Brain pericyte (primary cell): ENCODE measurements at places on chromosomes 6 and 20.

DNA sequence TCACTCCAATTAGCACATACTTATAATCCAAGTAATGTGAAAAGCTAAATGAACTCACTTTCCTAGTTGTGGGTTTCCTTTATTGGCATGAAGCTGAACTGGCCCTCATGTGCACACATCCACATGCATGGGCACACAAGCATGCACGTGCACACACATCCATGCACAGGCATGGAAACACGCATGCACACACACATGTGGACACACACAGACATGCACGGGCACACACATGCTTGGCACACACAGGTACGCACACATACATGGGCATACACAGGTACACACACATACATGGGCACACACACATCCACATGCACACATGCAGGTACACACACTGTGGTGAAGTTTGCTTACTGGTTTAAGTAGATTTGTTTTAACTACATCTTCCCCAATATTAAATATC, 23.8 kb downstream of the SYNDIG1 start:
- DNase-seq = no peak

DNA sequence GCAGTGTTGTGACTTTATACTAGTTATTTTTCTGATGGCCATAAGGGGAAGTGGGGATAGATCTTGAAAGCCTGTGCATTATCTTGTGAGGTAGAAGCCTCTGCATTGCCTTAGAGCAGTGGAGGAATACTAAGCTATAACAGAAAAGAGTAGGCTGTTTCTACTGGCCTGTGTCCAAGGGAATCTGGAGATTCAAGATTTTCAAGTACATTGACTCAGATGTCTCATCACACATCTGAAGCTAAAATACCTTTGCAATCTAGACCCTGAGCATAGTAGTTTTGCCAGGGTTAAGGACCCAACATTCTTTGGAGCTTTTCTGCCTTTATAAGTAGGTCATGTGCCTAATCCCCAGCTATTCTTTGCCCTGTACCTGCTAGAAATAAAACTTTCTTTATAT, 272.3 kb downstream of the TENT5A start:
- DNase-seq = no peak

DNA sequence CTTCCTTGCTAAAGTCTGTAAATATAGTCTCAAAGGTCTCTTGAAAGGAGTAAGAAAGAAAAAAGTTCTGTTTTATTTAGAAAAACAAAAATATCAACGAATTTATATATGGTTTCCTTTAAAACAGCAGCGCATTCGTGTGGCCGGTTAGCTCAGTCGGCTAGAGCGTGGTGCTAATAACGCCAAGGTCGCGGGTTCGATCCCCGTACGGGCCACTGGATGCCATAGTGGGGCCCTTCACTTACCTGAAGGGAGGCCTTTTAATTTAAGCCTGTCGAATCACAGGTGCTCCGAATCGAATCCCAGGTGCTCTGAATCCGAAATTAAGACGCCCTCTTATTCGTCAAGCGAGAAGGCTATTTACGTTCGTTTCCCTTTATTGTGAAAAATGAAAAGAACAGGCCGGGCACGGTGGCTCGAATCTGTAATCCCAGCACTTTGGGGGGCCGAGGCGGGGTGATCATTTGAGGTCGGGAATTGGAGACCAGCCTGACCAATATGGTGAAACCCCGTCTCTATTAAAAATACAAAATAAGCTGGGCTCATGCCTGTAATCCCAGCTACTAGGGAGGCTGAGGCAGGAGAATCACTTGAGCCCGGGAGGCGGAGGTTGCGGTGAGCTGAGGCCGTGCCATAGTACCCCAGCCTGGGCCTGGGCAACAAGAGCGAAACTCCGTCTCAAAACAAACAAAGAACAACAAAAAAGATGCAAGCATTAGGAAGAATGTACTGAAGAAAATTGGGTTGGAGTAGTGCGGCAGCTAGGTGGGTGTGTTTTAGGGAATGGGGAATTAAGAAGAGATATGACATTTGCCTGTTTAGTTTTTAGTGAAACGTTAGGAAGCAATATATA, 195.8 kb upstream of the ZNF184 start:
- no peak for DNase-seq

- DNase-seq = no peak
Measured at GRCh38 chr20:49579874-49580812, 12.2 kb upstream of the PTGIS start.

DNA sequence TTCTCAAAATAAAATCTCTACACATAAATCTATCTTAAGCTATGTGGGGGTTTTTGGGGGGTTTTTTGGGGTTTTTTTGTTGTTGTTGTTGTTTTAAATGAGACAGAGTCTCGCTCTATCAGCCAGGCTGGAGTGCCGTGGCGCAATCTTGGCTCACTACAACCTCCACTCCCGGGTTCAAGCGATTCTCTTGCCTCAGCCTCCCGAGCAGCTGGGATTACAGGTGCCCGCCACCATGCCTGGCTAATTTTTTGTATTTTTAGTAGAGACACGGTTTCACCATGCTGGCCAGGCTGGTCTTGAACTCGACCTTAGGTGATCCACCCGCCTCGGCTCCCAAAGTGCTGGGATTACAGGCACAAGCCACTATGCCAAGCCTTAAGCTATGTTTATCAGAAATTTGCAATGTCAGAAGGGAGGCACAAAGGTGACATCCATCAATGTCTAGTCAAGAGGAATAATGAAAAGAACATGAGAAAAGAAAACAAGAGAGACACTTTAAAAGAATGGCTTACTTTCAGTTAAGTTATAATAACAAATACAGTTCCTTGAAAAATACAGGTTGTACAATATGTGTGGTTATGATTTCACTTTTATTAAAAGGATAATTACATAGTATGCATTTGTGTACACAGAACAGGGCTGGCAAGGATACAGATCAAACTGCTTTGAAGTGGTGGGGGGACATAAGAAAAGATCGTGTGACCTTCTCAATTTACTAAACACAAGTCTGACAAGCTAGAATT, 28.6 kb downstream of the SLC23A2 start:
- DNase-seq = no peak

DNA sequence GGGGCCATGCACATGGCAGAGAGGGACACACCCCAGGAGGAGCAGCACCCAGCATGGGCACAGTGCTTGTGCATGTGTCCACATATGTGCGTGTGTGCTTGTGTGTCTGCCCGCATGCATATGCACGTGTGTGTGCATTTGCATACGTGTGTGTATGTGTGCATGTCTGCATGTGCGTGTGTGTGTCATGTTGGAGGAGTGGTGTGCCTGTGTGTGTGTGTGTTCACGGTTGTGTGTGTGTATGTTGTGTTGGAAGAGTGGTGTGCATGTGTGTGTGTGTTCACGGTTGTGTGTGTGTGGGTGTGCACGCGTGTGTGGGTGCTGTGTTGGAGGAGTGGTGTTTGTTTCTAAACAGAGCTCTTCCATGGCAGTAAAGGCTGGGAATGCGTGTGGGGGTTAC, 50.7 kb upstream of the SLCO4A1 start:
- DNase-seq = no peak

DNA sequence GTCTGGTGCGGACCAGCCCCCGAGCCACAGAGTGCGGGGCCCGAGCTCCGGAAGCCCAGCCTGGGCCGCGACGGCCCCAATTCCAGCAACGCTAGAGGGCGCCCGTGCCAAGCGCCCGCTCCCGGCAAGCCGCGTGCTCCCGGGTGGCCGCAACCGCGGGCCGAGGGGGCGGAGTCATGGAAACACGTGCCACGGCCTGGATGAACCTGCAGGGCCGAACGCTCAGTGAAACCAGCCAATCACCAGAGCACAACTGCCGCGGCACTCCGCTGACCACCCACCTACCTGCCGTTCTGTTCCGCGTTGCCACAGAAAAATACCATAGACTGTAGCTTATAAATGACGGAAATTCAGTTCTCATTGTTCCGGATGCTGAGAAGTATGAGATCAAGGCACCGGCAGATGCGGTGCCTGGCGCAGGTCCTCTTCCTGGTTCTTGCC, 85.7 kb upstream of the FOXC1 start:
- DNase-seq = no peak

DNA sequence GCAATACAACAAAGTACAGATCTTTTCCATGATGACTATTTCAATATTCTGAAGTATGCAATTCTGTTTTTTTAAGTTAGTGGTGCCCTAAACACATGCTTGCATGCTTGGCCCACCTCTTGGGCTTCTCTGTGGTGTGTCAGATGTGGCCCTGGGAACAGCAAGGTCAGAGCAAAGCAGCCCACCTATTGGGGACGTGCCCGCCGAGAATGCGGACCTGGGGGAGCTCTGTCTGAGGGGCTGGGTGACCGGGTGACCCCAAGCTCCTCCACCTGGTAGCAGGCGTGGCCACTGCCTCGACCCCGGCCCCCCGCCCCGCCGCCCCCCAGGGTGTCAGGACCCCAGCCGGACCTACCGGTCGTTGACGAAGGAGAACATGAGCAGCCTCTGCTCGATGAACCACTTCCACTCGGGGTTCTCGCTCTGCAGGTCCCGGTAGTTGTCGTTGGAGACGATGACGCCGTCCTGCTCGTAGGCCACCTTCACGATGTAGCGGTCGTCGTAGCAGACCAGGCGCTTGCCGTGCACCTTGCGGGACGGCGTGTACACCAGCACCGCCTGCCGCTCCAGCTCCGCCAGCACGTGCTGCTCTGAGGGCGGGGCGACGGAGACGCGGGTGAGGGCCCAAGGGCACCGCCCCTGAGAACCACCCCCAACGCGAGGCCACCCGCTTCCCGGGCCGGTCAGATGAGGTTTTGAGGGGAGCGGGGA, 28.3 kb downstream of the ZC3H12D start:
- no peak for DNase-seq

- DNase-seq = no peak
Measured at GRCh38 chr20:17859002-17859615, 109.5 kb downstream of the SNX5 start.

GRCh38 chr20:3875378-3875974, 13.7 kb upstream of the PANK2 start:
- no peak for DNase-seq

- no peak for DNase-seq
Measured at GRCh38 chr6:148557796-148558321, 189.0 kb upstream of the UST start.

- no peak for DNase-seq
Measured at GRCh38 chr6:72972579-72972978, 252.7 kb downstream of the KHDC1L start.

DNA sequence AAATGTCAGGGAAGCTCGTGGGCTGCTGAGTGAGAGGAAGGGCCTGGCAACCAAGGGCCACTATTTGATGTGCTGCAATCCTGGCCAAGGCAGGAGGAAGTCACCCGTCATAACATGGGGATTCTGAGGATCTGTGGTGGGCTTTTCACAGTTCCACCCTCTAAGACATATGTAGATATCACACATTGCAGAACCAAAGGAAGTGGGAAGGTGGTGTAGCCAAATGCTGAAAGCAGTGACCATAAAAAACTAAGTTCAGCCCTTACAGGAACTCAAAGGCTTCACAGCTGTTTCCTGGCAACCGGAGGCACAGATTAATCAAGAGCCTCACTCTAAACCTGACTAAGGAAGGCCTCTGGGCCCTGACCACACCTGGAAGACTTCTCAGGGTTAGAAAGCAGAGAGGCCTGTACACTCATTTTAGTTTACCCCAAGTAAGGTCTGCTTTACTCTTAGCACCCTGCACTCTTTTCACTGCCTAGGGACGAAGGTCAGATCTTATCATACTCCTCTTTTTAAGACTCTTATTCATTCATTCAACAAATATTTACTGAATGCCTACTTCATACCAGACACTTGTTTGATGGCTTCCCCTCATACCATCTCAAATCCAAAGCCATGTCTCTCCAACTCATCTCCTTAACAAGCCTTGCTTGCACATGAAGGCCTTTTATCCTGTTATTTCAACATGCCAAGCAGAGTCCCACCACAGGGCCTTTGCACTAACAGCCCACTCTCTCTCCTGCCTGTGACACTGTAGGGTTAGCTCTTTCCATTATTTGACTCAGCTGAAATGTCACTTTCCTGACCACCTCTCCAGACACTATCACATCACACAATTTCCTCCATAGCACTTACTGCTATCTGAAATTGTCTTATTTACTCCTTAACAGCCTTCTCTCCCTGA, 2.6 kb downstream of the UBE2V1 start:
- no peak for DNase-seq

DNA sequence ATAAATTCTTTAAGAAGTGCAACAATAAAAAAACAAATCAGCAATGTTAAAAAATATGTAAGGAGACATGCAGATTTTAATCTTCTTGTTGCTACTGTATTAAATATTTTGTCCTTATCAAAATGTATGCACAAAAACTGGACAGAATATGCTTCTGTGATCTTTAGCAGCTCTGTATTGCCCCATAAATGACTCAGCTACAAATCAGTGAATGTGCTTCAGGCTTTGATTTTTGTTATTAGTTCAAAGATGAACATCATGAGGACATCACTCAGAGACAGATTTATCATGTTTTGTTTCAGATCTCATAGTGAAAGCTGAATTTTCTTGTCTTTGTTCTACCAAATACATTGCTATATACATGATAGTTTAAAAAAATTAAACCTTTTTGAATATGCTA, 312.4 kb downstream of the GRIK2 start:
- no peak for DNase-seq

- DNase-seq = no peak
Measured at GRCh38 chr6:53309901-53310300, 38.8 kb downstream of the ELOVL5 start.

DNA sequence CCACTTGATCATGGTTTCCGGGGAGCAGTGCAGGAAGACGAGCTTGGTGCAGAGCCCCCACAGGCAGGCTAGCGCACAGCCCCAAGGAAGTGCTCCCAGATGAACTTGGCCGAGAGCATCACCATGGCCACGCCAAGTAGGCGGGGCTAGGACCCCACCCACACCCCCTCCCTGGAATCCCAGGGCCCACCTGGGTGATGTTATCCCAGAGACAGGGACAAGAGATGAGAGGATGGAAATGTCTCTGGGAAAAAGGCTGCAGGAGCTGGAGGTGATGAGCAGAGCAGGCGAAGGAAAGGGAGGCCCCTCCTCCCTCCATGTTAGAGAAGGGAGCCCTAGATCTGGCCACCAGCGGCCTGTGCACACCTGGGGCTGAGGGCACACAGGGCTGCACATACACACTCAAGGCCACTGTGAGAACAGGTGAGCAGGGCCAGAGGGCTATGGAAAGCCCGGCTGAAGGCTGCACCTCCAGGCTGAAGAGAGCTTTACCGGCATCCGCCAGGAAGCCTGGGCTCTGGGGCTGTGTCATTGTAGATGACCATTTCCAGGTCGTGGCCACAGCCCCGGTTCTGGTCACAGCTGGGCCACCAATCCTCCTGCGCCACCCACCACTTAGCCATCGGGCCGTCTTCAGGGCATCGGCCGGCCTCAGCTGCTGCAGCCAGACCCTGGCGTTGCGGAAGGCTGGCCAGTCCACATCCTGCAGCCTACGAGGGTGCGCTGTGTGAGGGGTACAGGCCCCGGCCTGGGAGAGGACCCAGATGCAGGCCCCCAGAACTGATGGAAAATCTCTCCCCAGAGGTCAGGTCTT, 24.9 kb downstream of the NPEPL1 start:
- no peak for DNase-seq
